ENCODE measurements at places on chromosomes 16 and 17. TPM values are rescaled to one million over a fixed set of nuclear protein-coding genes. Genes with fewer than 3 reads are reported as not detected.

SLC39A11 gene
- 15.9 TPM for total RNA-seq

CENPT gene
- 26.3 TPM for total RNA-seq

SMPD3 gene
- 0.18 TPM for total RNA-seq

ITGA2B gene
- 1.1 TPM for total RNA-seq

Measured in A549 treated with dexamethasone at 1 μM for 4 hours (cell line).